Activated CD8-positive, alpha-beta memory T cell treated with anti-CD3 and anti-CD28 coated beads for 1 hour (primary cell): ENCODE measurements at places on chromosomes 7 and 10.

GRCh38 chr10:44196008-44196320, 188.9 kb downstream of the CXCL12 start:
- DNase-seq, result no peak

- no peak for DNase-seq
Measured at GRCh38 chr7:1087952-1088920, at the start of gene GPER1. Gene GPER1, plus strand, starts transcription at chr7:1088113. Its CDS starts 3,616 bp downstream, at chr7:1091729.

DNA sequence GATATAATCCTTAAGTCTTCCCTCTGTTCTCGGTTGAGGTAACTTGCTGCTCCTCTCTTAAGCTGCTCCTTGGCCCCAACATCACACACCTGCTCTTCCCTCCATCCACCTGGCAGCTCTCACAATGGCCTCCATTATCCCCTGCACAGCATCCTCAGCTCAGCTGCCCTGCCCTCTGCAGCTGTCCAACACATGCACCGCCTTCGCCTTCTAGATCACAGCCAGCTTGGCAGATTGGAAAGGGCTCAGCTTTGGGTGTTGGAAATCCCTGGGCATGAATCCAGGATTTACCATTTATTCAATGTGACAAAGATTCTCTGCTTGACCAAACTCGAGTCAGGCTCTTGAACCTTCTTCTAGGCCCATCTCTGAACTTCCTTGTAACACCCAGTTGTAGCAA, 20.6 kb downstream of the RGR start:
- DNase-seq, result no peak

GRCh38 chr10:111323389-111323966, 246.6 kb downstream of the ADRA2A start:
- DNase-seq, result no peak

DNA sequence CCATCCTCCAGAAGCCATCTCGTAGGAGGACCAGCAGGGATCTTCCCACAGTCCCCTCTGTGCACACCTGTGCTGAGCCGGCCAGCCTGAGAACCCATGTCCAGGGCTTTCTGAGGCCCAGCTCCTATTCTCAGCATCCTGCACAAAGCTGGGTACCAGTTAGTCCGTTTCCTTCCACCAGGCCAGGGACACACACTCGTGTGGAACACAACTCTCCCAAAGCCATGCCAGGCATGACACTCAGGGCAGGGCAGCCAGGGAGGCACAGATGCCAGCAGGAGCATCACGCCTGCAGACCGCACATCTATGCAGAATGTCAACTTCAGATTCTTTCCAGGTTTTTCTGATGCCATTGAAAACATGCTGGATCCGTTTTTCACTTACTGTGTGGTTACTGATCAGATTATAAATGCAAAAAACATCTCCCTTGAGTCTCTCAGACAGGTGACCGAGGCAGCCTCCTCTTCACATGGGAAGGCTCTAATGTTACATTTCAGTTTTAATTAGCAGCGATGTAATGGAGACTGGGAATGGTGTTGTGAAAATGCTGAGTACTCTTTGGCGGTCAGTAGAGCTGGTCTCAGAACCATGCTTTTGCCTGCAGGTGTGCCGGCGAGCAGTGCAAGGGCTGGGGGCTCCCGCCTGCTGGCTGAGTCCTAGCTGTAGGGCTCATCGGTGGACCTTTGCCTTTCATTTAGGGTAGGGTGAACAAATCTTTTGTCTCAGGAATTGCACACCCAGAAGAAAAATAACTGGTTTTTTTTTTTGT, 3.3 kb upstream of the SUN1 start:
- no peak for DNase-seq

DNA sequence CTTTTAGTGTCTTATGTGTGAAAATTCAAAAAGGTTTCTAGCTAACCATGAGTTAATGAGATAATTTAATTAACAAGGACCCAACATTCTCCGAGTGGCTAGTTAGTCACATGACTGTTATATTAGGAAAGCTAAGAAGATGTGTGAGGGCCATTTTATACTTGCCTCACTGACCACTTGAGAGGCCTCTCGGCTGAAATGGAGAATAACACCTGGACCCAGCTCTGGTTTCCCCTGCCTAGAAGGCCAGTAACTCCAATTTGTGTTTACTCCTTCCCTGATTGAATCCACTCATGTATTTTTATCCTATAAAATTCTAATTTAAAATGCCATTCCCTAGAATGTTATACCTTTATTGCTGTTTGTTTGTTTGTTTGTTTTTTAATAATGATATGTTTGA, 1091.2 kb downstream of the KCNMA1 start:
- DNase-seq, result no peak

GRCh38 chr7:156731651-156732050, 91.1 kb downstream of the RNF32 start:
- DNase-seq, result no peak

DNA sequence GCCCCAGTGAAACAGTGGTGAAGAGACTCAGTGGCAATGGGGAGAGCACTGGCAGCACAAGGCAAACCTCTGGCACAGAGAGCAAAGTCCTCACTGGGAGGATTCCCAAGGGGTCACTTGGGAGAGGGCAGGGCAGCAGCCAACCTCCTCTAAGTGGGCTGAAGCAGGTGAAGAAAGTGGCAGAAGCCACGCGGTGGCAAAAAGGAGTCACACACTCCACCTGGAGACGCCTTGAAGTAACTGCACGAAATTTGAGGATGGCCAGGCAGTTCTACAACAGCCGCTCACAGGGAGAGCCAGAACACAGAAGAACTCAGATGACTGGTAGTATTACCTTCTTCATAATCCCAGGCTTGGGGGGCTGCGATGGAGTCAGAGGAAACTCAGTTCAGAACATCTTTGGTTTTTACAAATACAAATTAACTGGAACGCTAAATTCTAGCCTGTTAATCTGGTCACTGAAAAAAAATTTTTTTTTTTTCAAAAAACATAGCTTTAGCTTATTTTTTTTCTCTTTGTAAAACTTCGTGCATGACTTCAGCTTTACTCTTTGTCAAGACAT, 574 bp upstream of the IL6 start:
- DNase-seq, result no peak

- DNase-seq, result no peak
Measured at GRCh38 chr10:94042001-94042833, 48.5 kb downstream of the PLCE1 start.

- no peak for DNase-seq
Measured at GRCh38 chr10:118332948-118333710, 9.0 kb downstream of the FAM204A start.

DNA sequence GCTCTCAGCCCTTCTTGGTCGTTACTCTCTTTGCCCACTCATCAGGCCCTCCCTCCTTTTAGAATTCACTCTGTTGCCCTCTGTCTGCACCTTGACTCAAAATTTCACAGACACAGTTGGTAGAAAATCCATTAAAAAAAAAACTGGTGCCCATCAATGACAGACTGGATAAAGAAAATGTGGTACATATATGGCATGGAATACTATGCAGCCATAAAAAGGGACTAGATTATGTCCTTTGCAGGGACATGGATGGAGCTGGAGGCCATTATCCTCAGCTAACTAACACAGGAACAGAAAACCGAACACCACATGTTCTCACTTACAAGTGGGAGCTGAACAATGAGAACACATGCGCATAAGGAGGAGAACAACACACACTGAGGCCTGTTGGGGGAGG, 115.7 kb downstream of the PARP12 start:
- DNase-seq, result no peak

DNA sequence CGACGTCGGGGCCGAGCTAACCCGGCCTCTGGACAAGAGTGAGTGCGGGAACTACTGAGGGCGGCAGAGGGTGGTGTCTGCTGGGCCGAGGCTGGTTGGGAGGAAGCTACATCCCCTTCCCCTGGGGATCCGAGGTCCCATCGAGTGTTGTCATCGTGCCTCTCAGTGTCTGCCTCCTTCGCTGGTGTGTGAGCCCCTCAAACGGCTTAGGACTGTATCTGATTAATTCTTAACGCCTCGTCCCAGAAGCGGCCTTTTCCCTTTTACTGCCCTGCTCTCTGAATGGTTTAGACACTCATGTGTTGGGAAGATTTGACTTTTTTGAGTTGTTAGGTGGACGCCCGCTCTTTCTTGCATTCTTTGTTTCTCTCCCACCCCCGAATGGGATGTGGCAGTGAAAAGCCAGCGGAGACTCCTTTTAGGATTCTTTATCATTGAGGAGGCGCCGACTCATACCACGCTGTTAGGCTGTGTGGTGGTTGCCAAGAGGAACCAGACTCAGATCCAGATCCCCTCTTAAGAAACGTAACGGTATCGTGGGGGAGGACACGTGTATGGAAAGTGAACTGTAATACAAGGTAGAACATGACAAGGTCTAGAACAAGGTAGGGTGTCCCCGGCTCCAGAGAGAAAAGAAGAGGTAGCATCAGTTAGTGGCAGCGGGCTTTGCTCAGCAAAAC, 631 bp downstream of the SUPV3L1 start:
- DNase-seq, result peak; percentile 6

- DNase-seq, result no peak
Measured at GRCh38 chr10:77256346-77256745, 381.3 kb downstream of the KCNMA1 start.

- DNase-seq, result no peak
Measured at GRCh38 chr7:148447221-148447849, 143.2 kb upstream of the C7orf33 start.

- DNase-seq, result no peak
Measured at GRCh38 chr10:122112625-122113160, 123.7 kb downstream of the TACC2 start.

- DNase-seq, result no peak
Measured at GRCh38 chr7:31710171-31710570, 23.2 kb downstream of the PPP1R17 start.

GRCh38 chr10:74738985-74739567, 87.3 kb upstream of the KAT6B start:
- no peak for DNase-seq

DNA sequence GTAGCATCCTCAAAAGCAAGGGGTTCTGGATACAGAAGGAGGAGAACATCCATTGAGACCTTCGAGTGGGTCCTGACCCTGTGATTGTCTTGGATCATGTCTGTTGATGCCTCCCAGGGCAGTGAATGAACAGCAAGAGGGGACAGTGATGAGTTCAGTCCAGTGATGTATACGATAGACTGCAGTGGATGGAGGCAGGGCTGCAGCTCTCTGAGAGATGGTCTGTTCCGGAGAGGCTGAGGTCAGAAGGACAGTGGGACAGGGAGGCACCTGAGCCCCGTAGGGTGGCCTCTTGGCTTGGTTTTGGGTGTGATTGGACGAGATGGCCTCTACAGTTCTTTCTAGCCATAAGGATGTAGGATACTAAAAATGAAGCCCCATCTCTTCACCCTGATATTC, 280.4 kb downstream of the CAMK1D start:
- no peak for DNase-seq

- no peak for DNase-seq
Measured at GRCh38 chr7:38409531-38409930, 136.1 kb upstream of the TARP start.

GRCh38 chr10:120286280-120286679, 170.7 kb upstream of the PLPP4 start:
- no peak for DNase-seq
